ENCODE measurements at places on chromosomes 11 and 22.

- DNase-seq = no peak
Measured at GRCh38 chr11:118876286-118876685, 7.4 kb upstream of the CXCR5 start.

DNA sequence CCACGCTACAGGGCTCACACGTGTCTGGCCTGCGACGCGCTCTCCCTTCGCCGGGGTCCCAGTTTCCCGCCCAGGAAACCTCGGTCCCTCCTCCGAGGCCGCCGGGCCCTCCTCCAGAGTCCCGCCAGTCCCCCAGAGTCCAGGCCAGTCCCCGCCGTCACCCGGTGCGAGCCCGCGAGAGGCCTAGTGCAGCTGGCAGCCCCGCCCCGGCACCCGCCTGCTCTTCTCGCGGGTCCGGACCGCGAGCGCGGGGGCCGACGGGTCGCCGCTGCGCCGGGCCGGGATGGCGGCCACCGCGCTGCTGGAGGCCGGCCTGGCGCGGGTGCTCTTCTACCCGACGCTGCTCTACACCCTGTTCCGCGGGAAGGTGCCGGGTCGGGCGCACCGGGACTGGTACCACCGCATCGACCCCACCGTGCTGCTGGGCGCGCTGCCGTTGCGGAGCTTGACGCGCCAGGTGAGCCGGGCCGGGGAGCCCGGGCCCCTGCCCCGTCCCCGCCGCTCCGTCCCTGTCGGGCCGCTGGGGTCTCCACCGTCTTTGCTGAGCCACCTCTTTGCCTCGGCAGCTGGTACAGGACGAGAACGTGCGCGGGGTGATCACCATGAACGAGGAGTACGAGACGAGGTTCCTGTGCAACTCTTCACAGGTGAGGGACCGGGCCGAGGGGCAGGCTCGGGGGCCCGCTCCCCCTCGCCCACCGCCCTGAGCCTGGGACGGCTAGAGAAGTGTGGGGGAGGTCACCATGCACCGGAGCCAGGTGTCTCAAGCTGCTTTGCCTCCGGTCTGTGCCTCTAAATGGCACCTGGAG lies at the start of gene PTPMT1:
Gene PTPMT1 (plus strand): TSS at position 260 of the 809 bp plus-strand sequence. CDS start 24 bp downstream, at position 284.
- peak; percentile 46 for DNase-seq

DNA sequence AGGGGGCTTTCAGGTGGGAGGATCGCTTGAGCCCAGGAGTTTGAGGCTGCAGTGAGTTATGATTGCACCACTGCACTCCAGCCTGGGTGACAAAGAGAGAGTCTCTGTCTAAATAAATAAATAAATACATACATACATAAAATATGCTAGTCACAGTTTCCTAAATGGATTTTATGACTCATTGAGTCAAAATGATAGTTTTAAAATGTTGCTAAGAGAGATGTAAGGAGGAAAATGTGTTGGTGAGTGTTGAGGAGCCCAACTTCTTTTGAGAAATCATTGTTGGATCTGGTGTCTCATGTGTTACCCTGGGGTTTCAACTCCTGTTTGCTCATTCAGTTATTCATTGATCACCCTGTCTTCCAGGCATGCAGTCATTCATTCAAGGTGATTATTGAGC lies 21.0 kb downstream of the PARVB start:
- peak; percentile 29 for DNase-seq

GRCh38 chr11:59698506-59698905 lies 15.1 kb downstream of the OR10V1 start:
- no peak for DNase-seq

- no peak for DNase-seq
Measured at GRCh38 chr11:9736365-9736764, 72.5 kb downstream of the SWAP70 start.

GRCh38 chr11:21567645-21568290 lies 625.1 kb upstream of the ANO5 start:
- no peak for DNase-seq

GRCh38 chr11:20160425-20161229 lies at the start of gene DBX1:
Gene DBX1, minus strand, starts transcription at chr11:20160475. Its CDS starts 151 bp downstream, at chr11:20160324.
- DNase-seq = no peak

DNA sequence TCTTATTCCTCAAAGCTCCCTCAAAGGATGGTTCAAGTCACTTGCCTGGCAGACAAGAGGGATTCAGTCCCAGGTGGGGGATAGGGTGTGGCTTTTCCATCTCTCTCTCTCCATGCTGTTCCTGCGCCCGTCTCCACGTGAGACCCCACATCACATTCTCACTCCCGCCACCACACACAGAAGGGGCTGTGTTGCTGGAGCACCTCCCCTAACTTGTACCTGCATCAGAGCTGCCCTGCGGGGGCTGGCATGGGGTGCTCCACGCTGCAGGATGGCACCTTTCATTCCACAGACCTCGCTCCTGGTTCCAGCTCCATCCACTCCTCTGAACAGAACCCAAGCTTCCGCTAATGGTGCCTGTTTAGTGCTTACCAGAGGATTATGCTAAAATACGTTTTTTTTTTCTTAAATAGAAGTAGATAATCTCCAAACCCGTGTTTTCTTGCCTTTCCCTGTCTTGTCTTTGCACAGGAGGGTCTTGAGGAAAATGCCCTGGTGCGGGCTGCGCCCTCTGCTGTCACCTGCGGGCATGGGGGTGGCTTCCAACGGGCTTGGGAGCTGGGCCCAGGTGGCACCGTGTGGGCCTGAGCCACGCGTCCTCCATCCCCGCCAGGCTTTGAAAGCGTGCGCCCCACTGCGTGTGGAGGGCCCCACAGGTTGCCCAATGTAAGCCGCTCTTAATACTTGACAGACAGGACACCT lies 985.6 kb downstream of the BRD1 start:
- no peak for DNase-seq

- no peak for DNase-seq
Measured at GRCh38 chr11:73353422-73353821, 22.8 kb upstream of the RELT start.

DNA sequence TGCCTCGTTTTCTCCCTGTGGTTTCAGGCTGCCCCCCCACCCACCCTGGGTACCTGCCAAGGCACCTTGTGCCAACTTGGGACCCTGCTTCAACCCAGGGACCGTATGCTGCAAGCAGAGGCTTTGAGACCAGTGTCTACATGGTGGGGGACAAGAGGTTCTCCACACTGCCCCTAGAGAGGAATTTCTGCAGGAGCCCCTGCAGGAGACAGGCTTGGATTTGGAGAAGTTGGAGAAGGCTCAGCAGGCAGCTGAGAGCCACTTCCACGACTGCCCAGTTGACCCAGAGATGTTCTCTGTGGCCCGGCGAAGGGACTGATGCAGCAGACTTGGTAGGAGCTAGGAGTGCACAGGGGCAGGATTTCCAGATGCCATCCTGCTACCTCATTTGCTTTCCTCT lies 20.1 kb upstream of the NNMT start:
- DNase-seq = no peak

DNA sequence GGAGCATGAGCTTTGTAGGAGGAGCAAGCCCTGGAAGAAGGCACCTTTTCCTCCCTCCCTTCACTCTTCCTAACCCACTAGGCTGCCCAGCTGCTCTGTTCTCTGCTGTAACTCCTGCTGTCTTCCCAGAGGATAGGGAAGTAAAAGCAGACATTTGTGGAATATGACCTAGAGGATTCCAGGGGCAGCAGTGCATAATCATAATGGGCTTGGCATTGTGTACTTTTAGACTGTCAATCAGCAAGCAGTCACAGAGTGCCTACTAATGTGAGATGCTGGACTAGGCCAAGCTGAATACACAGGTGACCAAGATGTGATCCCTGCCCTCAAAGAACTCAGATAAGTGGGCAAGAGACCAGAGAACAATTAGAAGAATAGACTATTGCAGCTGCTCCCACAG lies 133.0 kb downstream of the NAV2 start:
- no peak for DNase-seq

DNA sequence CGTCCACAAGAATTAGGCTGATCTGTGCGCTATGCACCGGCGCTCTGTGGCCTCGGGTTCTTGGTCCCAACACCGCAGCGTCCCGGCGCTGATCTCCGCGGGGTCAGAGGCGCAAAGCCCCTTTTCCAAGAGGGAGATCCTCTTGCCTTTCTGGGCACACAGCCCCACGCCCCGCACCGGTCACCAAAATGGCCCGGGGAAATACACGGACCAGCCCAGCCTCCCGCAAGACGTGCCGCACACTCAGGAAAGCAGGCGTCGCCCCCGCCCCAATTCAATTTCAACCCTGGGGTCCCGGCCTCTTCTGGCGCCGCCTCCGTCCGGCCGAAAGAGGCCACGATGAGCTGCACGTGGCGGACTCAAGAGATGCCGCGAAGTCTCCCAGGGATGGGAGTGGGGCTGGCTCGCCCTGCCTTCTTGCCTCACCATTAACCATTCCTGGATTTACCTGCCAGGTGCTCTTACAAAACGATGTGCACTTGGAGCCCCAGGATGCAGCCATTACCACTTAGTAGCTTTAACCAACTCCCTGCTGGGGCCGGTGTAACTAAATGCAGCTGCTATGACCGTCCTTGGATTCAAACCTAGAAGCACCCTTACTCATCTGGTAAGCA lies 10.5 kb downstream of the PIWIL3 start:
- DNase-seq = no peak

- DNase-seq = no peak
Measured at GRCh38 chr11:78429209-78429608, 11.6 kb upstream of the GAB2 start.

DNA sequence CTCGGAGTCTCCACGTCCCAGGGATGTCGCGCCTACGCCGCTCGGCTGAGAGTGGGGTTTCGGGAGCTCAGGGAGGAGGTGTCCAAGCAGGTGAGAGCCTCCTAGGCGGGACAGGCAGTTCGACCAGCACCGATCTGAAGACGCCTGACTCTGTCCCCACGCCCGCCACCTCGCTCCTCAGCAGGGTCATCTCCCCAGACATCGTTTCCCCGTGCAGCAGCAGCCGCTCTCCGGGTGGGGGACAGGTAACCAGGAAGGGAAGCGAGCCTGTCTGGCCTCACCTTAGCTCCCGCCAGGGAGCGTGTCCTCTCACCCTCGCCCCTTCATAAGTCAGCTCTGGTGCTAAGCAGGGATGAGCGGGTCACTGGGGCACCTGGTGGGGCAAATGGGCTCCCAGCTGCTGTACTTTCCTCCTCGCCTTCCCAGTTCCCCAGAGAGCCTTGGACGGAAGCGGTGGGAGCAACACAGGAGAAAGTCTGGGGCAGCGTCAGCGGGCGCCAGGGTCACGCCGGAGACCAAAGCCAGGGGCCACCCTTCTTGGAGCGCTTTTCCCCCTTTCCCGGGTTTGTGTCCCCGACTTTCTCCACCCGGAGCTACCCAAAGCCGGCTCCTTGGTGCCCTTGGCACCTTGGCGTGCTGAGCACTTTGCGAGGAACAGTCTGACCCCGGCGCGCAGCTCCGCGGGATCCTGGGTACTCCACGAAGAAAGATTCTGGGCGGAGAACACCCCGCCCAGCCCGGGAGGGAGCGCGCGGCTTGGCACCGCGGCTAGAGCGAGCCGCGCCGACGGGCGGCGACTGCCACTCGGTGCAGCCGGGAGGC lies 1.6 kb downstream of the SPON1 start:
- no peak for DNase-seq

GRCh38 chr11:19632499-19632834 lies 80.2 kb upstream of the NAV2 start:
- peak; percentile 69 for DNase-seq

GRCh38 chr11:7673724-7674434 lies 579 bp upstream of the CYB5R2 start:
- DNase-seq = peak; percentile 13

DNA sequence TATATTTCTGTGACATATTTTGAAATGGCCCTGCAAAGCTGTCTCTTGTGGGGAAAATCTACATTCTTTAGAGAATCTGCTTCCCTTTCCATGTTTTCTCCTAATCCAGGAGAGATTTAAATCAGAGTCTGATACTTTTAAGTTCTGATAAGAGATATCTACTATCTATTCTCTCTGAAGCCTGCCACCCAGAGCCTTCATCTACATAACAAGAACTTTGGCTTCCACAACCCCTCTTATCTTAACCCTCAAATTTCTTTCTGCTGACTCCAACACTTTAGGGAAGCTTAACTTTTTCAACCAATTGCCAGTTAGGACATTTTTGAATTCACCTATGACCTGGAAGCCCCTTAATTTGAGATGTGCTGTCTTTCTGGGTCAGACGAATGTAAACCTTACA lies 965.2 kb downstream of the TBC1D22A start:
- no peak for DNase-seq

DNA sequence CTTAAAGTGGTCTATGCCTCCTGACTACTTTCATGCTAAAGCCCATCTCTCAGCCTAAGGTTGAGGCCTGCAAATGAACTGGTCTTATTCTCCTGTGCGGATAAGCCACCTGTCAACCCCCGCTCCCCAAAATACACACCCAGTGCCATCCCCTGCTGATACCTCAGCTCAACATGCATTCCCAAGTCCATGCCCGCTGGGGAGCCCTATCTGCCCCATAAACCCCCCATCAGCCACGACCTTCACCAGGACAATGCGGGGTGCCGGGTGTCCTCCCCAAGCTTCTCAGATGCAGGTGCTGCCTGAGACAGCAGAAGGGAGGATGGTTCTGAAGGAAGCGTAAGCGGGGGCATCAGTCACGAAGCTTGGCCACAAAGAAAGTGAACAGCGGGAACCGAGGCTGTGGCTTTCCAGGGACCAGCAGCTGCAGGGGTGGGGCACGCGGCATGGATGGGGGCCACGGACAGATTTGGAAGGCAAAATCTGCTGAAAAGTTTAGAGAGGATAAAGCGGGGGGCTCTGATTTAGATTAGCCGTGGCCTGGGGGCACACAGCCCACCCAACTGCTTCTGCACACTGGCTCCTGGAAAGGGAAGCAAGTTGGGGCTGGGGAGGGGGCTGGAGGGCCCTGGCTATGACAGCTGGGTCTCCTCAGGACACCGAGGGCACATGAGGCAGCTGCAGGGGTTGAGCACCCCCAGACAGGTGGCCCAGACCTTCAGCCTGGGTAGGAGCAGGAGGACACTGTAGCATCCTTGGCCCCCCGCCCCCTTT lies 1391.9 kb downstream of the TBC1D22A start:
- DNase-seq = no peak

DNA sequence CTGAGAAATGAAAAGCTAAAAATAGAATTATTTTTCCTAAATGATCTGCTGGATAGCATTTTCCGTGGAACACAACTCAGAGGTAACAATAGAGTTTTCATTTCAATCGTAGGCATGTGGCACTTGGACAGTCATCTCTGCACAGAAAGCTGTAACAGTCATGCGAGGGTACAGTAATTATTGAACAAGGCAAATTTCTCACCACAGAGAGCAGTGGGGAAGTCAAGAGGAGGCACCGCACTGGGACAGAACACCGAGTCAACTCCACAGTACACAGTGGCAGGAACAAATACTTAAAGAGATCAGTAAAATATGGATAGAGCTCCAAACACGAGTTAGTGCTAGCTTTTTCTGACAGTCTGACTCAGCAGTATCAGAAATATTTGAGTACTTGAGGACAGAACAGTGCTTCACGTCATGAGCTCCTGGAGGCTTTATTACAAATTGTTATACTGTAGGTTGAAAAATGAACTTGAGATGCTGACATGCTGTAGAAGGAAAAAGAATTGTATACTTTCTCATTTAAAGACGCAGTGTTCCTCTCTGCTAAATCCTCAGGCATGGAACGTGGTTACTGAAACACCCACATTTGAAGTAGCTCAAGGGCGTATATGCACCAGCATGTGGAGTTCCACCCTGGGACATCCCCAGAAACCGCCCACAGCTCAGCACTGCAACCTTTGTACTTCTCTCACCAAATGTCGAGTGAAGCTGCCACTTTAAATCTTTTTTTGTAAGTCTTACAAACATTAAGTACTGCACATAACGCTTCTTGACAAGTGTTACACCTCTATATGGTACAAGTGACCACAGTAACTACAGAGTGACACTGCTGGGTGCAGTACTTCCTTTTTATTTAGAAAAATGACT lies 27.4 kb upstream of the YPEL1 start:
- DNase-seq = no peak

- DNase-seq = no peak
Measured at GRCh38 chr11:46512261-46512881, 81.5 kb downstream of the AMBRA1 start.

- DNase-seq = no peak
Measured at GRCh38 chr11:106086850-106087249, 9.4 kb downstream of the AASDHPPT start.

Measured in fibroblast of the aortic adventitia (primary cell).